ENCODE measurements at places on chromosomes 3 and 15.
A peak's percentile ranks its signal among the peaks of the same experiment; 100 is the strongest.

DNA sequence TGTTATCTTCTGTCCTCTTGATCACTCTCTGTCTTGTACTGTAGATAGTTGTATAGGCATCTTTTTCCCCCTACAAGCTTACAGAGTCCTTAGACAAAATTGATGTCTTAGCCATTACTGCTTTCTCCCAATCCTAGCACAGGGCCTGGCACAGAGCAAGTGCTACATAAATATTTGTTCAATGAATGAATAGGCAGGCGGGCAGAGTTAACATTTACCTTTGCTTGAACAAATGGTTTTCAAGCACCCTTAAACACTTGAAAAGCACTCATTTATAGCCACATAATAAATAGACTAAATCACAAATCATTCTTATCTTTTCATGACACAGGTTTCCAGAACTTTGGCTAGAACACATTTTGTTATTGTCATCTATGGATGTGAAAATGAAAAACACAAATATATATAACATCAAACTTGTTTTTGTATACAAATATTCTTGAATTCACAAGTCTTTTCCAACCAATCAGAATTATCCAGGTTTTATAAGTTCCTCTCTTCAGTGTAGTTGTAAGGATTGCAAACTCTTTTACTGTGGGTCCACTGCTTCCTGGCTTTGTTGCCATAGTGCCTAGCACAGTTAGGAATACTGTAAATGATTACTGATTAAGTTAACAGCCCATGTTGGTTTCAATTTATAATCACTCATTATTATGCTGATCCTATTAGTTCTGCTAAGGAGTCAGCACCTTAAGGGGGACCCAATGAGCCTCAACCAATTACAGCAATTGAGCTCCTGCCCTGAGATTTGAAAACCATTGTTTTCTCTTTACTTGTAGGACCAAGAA, 61.9 kb downstream of the ISL2 start:
- no peak for DNase-seq

GRCh38 chr3:72517921-72518424, 330.3 kb downstream of the SHQ1 start:
- no peak for DNase-seq

- no peak for DNase-seq
Observed at GRCh38 chr3:55907616-55908015, 420.5 kb upstream of the WNT5A start.

GRCh38 chr15:88833731-88834100, 30.5 kb downstream of the ACAN start:
- no peak for DNase-seq

DNA sequence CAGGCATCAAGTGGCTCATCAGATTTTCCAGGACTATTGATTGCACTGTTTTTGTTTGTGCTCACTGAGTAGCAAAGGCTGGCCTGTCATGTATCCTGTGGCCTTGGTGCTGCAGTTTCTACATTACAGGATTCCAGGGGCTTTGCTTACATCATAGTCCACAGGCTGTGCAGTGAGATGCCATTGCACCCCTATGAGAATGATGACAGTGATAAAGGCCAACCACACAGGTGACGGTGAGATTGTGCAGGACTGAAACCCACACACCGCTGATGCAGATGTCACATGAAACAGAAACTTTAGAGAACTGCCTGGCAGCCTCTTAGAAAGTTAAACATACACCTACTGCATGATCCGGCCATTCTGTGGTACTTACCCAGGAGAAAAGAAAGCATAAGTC, 195.0 kb upstream of the UBE3A start:
- DNase-seq, result no peak

- DNase-seq, result no peak
Observed at GRCh38 chr15:78050826-78051225, 26.7 kb downstream of the TBC1D2B start.

GRCh38 chr3:129413687-129414506, 14.5 kb downstream of the EFCAB12 start:
- no peak for DNase-seq

GRCh38 chr15:67945951-67946700, 106.3 kb upstream of the RNU6-1 start:
- no peak for DNase-seq

GRCh38 chr15:62109437-62109836, 42.7 kb downstream of the C2CD4A start:
- no peak for DNase-seq

DNA sequence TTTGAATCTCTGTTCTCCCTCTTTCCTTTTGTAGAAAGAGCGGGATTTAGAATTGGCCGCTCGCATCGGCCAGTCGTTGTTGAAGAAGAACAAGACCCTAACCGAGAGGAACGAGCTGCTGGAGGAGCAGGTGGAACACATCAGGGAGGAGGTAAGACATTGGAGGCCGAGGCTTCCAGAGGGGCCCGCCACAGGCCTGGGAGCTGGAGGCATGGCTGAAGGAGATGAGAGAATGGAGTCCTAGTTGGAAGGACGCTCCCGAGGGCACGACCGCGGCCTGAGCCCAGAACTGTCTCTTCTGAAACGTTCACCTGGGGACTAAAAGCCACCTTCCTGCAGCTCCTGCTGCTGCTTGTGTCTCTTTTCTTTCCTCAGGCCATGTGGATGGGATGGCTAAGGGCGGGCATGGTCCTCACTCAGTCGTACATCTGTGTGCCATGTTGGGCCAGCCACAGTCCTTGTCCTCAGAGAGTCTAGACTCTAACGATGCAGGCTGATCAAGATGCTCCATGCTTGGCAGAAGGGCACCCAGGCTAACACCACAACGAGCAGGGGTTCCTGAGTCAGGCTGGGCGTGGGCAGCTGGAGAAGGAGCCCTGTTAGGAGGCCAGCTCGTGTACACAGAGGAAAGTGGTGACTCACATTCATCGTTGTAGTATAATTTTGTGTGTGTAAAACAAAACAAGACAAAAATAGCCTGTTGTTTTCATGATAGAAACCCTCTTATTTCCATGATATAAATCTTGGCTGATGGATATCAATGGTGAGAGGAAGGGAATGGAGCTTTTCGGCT, 81.1 kb downstream of the CCK start:
- no peak for DNase-seq

GRCh38 chr3:72519946-72520604, 328.2 kb downstream of the SHQ1 start:
- DNase-seq, result no peak

- DNase-seq, result peak; percentile 50
Observed at GRCh38 chr3:32340039-32340438, 51.6 kb upstream of the CMTM7 start.

- no peak for DNase-seq
Observed at GRCh38 chr3:46389306-46389705, 17.6 kb downstream of the CCR5AS start.

DNA sequence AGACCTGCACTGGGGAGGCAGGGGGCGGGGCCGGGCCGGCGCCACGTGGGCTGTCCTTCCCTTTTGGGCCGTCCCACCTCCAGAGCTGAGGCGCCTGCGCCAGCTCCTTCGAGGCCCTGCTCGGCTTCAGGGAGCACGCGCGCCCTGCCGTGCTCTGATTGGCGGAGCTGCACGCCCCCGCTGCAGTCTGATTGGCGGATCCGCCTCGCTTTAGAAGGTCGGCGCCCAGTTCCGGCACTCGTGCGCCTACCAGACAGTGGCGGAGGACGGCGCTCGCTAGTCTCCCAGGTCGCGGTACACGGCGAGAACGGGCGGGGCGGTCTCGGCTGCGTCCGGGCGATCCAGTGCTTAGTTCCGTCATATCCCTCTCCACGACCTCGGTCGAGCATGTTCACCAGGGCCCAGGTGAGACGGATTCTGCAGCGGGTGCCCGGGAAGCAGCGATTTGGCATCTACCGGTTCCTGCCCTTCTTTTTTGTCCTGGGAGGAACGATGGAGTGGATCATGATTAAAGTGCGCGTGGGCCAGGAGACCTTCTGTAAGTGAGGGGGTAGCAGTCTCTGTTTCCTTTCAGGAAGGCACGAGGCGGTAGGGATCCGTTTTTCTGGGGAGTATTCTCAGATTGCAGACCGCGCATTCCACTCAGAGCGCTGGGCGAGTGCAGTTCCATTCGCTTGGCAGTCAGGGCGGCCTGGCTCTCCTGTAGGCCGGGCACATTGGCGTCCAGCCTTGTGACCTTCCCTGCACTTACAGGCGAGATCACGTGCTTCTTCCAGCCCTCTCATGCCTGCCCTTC, at the start of gene UQCC5:
TSS of gene UQCC5 (plus strand) at position 237 of the 796 bp plus-strand sequence. CDS start at position 388, 151 bp downstream.
- peak; percentile 98 for DNase-seq

DNA sequence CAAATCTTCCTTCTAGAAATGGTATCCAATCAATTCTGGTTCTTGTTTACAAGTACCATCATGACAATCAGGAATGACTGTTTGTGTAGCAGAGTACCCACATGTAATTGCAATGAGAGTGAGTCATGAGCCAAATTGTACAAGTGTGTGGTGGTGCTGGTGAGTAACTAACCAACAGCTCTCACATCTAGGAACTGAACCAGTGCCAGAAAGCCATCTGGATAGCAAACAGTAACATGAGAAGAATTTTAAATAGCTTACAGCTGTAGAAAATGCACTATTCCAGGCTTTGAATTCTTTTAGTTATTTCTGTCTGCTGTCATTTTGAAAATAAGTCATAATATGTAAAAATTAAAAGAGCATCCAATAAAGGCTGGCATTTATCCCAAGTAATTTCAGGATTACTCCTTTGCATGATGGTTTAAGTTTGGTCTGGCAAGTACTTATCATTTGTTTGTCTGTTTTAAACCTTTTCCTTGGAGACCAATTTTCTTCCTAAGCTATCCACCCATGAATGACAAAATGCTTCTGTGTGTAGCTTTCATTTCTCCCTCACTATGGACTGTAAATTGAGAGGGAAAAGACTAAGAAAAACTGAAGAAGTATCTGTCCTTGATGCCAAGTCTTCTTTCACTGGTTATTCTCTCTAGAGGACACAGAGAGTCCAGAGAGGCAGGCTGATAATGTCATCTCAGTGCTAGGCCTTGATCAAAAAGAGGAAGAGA, 60.0 kb downstream of the PIK3CB start:
- no peak for DNase-seq

DNA sequence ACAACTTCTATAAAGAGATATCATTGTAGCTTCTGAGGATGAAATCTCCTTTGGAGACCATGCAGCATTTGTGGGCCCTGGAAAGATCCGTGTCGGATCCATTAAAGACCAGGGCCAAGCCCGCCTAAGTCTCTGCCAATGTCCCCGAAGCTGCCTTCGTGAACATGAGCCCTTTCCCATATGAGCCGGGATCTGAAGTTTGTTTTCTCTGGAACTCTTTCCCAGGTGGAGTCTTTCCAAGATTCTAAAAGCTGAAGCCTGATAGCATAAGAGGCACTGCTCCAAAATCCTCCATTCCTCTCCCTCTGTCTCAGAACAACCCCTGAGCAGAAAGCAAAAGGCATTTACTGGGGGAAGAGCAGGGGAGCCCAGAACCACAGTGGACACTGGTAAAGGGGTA, 274.6 kb downstream of the NTRK3 start:
- no peak for DNase-seq

GRCh38 chr3:52429779-52430415, 15.0 kb downstream of the SEMA3G start:
- no peak for DNase-seq

GRCh38 chr3:31785286-31785685, 195.8 kb downstream of the OSBPL10 start:
- no peak for DNase-seq

DNA sequence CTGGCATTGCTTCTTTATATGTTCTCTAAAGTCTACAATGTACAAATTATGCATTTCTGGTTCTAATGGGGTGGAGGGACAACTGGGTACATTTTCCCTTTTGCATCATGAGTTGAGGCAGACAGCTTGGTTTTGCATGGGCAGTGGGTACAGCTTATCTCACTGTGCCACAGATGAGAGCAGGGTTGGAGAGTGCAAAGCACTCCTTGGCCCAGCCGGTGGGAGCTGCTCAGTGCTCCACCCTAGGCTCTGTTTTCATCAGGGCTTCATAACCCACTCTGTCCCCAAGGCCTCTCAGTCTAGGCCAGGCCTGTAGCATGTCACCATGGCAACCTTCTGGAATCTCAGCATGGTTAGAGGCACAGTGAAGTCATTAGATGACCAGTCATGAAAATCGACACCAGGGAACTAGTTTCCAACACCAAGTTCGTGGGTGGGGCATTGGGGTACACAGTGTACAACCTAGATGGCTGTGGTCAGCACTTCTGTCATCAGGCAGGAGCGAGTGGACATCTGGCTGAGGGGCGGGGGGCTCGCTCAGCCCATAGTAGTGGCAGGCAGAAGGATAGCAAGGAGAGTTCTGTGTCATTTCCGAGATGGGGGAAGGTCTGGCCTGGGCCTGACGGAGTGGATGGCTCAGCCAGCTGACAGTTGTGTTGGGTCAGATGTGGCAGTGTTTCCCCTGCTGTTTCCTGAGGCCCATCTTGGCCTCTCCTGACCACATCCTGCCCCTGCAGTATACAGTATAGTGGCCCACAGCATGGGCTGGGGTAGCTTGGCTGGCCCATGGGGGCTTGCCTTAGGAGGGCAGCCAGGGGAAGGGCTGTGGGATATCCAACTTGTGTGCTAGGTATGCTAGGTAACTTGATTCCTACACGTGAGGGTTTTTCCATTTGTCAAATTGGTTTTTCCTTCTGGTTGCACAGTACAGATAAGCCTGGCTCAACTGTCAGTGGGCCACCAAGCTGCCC, 75.7 kb upstream of the PRR23C start:
- no peak for DNase-seq

- no peak for DNase-seq
Observed at GRCh38 chr15:26521691-26522198, 251.1 kb downstream of the GABRB3 start.

DNA sequence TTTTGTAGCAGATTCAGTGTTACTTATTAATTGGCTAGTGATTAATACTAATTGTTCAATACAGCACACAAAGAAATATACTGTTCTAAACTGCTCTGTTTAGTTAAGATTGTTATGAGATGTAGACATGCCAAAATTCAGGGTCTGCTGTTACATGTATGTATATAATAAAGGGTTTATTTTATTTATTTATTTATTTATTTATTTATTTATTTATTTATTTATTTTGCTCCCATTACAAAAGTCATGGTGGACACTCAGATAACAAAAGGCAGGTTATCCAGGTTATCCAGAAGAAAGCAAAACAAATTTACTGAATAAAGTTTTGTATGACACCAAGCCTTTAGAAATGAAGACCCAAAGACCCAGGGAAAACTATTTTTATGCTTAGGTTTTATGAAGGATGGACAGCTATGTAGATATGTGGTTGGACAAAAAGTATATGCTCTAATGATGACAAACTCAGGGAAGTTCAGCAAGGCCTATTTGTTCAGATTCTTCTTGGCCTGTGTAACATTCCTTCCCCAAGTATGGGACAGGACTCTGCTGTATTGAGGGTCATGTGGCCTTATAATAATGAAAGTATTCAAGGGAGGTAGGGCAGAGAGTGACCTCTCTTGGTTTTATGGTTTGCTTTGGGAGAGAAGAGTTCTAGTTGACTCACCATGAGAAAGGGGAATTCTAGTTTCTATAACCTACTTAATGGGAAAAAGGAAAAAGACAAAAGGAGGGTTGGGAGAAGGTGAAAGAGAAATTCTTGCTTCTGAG, 1056.8 kb downstream of the ROBO2 start:
- DNase-seq, result no peak

- DNase-seq, result no peak
Observed at GRCh38 chr15:57696146-57696545, 10.4 kb upstream of the POLR2M start.

GRCh38 chr15:64766058-64766457, 9.3 kb downstream of the RBPMS2 start:
- DNase-seq, result no peak

- no peak for DNase-seq
Observed at GRCh38 chr3:4008205-4008604, 209.0 kb downstream of the LRRN1 start.
